Muscle of back (tissue), 13 donors: ENCODE measurements at places on chromosomes 4 and X.

DNA sequence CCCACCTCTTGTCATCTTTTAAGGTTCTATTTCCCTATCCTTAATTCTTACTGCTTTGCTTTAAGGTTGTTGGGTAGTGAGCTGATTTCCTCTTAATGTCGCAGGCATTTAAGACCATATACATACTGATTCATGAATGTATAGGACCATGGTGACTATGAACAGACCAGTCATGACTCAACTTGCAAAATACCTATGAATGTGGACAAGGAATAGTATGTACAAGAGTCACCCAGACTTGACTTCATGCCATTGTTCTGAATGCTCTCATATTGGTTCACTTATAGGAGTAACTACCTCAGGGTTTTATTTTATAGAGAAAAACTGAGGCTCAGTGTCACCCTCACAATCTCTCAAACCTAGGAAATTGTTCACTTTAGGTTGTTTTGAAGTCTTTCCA, 44.3 kb downstream of the CCNG2 start:
- no peak for DNase-seq

DNA sequence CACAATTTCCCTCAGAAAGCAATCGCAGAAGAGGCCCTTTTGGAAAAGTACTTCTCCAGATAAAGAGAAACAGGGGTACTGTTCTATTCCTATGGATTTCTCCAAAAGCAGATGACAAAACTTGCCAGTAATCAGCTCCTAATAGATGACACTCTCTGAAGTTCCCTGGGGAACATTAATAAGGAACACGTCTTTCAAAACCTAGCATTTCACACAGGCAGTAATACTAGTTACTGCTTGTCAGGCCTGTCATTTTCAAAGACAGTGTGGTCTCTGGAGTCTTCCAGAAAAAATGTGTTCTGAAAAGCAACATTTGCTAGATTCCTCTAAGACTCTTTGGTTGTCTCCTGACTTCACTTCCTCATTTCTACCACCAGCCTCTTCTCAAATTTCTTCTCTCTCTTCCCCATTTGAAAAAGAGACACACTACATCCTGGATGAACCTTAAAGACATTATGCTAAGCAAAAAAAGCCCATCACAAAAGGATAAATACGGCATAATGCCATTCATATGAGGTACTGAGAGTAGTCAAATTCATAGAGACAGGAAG, 47.3 kb downstream of the CHRDL1 start:
- DNase-seq, result no peak

- no peak for DNase-seq
These were observed 1718.9 kb downstream of the C4orf33 start for GRCh38 chr4:130814896-130815295.

DNA sequence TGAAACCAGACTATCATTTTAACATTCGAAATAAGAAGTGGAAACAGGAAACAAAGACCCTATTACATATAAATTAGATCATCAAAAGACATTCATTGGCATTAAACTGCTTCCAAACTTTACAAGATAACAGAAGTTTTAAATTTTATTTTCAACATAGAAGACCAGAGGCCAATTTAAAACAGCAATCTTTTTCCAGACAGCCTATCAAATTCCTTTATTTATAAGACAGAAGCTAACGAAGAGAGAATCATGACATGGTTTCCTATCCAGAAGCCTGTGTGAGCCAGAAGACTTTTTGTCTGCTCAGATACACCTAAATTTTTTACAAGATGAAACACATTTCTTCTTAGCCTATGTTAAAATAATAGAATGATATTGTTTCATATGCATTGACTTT, 291.9 kb downstream of the PPP3CA start:
- DNase-seq, result no peak
